ENCODE measurements at places on chromosomes 16 and 17.

DNA sequence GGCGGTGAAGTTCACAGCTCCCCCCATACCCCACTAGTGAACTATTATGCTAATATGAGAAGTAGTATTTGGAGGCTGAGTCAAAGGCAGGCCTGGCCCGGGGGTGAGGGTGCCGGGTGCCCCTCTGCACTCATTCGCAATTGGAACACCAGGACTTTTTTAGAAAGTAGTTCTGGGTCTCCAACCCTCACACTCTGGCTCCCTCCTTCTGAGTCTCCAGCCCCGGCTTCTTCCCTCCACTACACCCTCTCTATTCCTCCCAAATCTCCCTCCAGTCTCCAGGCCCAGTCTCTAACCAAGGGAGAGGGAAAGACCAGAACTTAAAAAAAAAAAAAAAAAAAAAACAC, 11.3 kb upstream of the HOXB2 start:
- no peak for DNase-seq

- no peak for DNase-seq
These were observed 172.2 kb downstream of the RBFOX1 start for GRCh38 chr16:7504844-7505243.

- DNase-seq: no peak
These were observed 664 bp downstream of the NQO1 start for GRCh38 chr16:69725480-69726312.

DNA sequence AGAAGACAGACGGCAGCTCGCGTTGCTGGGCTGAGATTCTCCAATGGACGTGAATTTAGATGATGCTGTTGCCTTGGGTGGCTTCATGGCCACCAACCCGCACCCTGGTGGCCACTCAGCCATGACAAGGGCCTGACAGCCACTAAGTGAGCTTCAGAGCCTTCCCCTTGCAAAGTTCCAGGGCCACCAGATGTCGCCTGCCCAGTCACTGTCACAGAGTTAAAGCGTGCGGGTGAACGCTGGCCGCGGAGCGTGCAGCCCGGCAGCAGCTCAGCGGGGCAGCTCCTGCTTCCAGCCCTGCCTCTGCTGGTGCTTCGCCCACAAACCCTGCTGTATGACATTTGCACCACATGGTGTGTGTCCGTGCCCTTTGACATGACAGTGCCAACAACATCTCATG, 13.3 kb upstream of the KREMEN2 start:
- DNase-seq: no peak

- DNase-seq: no peak
These were observed 29.1 kb upstream of the CRHR1 start for GRCh38 chr17:45755050-45755449.

GRCh38 chr17:65062171-65062915, 5.8 kb upstream of the GNA13 start:
- no peak for DNase-seq

- no peak for DNase-seq
These were observed 19.6 kb upstream of the PMFBP1 start for GRCh38 chr16:72191551-72191950.

DNA sequence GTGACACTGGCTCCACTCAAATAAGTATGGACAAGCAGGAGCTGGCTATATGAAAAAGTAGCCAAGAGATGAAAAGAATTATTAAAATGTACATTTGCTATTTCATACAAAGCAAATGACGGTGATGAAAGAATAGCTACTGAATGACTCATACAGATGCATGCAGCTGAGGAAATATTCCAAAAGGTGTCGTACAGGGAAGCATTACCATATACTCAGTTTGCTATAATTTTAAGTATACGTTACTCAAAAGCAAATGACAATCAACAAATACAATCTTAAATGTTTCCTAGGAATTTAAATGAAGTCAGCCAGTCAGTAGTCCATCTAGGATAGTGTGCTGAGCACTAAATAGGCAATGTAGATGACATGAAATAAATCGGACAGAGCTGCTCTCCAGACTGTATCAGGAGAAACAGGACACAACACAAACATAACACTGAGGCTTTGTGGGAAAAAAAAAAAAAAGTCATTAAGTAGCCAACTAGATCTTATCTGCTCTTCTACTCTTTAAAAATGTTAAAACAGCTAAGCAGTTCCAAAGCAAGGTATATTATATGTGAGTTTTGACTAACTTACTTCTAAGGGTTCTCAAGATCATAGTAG, 65.0 kb downstream of the NCOR1 start:
- no peak for DNase-seq

GRCh38 chr17:64736804-64737492, 74.8 kb upstream of the SMURF2 start:
- DNase-seq: peak; percentile 35

DNA sequence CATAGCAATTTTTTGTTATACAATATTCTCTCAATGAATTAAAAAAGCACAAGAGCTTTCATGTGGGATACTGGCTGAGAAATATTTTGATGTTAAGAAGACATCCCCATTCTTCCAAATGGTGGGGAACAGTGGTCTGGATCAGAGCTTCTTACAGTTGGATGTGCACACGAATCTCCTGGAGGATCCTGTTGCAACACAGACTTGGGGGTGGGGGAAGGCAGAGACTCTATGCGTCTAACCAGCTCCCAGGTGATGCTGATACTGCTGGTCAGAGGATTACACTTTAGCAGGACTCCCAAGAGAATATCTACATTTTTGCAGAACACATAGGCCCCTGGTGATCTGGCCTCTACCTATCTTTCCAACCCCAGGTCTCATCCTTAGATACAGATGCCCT, 108.3 kb downstream of the SPACA3 start:
- DNase-seq: no peak

- DNase-seq: no peak
These were observed 46.6 kb upstream of the RPL38 start for GRCh38 chr17:74156878-74157277.

DNA sequence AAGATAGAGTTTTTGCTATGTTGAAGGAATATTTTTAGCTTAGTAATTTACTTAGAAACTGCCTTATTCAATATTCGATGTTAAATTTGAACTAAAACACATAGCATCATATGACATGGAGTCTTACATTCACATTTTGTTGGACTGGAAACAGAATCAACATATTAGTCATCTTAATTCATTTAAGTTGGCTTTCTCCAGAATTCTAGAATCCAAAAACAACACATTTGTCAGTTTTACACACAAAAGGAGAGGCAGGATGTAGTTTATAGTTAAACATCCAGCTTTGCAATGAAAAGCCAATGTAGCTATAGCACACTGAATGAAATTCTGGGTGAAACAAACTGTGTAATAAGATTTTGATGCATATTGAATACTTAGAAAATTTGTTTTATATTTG, 43.3 kb downstream of the WWOX start:
- DNase-seq: no peak

GRCh38 chr16:29862383-29862883, 593 bp downstream of the CDIPT start:
- DNase-seq: peak; percentile 37

- no peak for DNase-seq
These were observed 41.3 kb downstream of the RBBP6 start for GRCh38 chr16:24580665-24581064.

DNA sequence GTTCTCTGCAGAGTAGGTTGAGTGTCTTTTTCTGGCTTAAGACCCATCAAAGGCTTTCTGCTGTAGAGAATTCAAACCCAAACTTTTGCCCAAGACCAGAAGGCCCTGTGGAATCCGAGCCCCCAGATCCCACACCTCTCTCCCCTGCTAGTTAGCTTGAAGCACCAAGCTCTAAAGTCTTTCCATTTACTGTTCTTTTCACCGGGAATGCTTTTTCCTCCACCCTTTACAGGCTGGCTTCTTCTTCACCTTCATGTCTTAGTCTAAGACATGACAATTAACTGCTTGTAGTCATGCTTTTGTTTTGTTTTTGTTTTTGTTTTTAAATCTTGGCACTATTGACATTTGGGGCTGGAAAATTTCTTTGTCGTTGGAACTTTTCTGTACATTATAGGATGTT, 15.5 kb downstream of the HSD17B2 start:
- DNase-seq: no peak

DNA sequence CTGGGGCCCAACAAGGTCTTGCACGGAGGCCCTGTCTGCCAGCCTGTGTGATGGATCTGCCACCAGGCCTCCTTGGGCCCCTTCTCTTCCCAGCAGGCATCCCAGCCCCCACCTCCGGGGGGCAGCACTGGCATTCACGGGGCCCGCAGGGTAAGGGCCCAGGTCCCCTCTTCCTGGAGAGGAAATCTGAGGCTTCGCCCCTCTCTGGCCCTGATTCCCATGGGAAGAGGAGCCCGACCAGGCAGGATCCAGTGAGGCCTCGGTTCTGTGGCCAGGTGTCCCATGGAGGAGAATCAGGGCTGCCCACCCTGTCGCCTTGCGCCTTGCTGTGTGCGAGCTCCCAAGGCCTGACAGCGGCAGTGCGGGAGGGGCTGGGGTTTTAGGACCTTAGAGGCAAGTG, 48.4 kb downstream of the PDPK1 start:
- no peak for DNase-seq

DNA sequence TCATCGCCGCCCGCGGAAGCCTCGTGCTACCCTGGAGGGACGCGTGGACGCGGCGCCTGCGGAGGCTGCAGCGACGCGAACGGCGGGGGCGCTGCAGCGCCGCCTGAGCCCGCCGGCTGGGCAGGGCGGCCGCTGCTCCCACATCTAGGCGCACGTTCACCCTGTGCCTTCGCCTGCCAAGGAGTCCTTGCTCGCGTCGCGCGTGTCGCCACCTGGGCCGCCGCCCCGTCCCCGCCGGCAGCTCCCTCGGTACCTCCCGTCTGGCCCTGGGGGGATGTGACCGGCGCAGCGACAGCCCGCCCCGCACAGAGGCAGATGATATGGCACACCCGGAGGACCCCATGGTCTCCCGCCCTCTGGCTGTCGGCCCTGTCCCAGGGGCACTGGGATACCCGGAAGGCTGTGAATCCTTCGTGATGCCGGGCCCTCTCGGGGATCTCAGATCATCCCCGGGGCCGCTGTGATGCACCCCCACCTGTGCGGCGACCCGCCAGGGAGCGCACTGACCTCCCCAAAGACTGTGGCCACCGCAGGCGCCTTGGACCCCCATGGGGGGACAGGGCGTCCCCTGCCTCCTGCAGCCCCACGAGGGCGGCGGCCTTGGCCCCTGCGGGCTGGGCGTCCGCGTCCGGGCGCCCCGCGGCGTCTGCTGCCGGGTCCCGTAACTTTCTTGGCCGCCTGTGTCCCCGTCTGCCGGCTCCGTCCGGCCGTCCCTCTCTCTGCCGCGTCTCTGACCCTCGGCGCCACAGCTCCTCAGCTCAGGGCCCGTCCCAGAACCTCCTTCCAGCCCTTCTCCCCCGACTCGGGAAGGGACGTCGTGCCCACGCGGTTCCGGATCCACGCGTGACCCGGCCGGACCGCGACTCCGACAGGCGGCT, 689 bp upstream of the TBC1D24 start:
- DNase-seq: peak; percentile 69

DNA sequence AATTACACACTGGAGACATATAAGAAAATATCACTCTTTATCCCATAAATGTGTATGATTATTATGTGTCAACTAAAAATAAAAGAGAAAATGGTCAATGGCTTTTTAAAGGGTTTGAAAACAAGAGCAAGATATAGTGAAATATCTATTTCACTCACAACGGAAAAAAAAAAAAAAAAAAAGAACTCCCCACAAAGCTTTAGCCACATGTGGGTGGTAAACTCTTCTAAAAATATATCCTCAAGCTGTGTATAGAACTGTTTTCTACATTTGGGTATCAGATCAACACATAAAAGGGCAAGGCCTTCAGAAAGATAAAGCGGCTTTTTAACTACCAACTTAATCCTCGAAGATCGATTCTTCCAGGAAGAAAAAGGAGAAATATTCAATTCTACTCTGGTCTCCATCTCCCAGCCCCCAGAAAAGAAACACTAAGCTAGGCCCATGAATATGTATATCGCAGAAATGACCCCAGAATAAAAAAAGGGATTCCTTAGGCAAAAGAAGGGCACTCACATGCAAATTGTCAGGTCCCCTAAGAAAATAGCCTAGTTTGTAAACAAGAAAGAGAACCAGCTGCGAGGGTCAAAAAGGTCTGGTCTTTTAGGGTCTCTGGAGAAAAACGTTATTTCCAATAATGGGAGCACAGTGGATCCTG, 4.4 kb downstream of the LITAF start:
- DNase-seq: no peak

GRCh38 chr17:83150369-83151055, 71.1 kb downstream of the METRNL start:
- no peak for DNase-seq

GRCh38 chr16:22635357-22635761, 124.7 kb downstream of the NPIPB5 start:
- DNase-seq: no peak

DNA sequence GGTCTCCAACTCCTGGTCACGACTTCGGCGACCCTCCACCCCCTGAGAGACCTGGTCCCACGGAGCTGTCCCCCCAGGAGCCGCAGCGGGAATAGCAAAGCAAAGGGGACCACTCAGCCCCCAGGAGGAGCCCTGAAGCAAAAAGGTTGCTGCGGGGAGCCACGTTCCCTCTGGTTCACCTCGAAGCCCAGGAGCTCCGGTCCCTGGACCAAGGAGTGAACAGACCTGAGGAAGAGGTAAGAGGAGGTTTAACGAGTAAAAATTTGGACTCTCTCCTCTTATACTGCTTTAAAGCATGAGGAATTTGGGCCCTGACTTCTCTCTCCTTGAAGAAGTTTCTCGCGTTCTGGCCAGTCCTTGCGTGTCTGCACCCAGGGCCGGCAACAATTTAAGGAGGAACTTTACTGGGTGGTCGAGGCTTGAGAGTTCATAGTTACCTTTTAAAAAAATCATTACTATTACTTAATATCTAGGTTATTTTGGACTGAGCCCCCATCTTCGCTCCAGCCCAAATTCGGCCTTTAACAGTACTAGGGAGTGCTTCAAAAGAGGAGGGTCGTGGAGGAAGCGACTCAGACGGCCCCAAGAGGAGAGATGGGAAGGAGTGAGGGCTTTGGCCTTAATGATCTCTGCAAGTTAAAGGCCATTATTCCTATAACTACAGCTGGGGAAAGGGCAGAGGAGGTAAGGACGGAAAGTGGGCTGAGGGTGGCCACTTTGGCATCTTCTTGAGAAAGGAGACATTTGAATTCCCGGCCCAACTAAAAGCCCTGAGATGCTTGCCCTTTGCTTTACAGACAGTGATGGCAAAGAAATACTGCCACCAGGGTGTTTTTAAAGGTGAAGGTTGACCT, 16.9 kb upstream of the HOXB9 start:
- DNase-seq: no peak

- no peak for DNase-seq
These were observed 67.3 kb downstream of the OR1D5 start for GRCh38 chr17:2995886-2996809.

DNA sequence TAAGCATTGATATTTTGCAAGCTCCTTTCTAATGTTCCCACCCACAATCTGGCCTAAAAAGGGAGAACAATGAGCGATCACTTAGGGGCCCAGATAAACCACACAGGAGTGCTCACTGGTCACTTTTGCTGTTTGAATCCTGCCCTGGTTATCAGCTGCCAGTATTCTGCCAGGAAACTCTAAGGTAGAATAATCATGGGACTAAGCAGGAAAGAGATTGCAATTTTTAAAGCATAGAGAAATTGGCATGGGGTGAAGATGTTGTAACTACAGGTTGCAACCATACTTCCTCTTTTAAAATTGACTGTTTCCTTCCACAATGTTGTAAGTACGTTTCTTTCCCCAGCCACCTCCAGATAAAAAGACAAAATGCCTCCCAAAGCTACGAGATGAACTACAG, 251.2 kb upstream of the CDH11 start:
- no peak for DNase-seq
